ENCODE measurements at places on chromosomes 16 and 17.
A peak's percentile ranks its signal among the peaks of the same experiment; 100 is the strongest.

- no peak for DNase-seq
These were observed 77.8 kb downstream of the RTN4RL1 start for GRCh38 chr17:1947229-1947742.

GRCh38 chr16:66274335-66275110 lies 92.0 kb upstream of the CDH5 start:
- DNase-seq, result no peak

- DNase-seq, result no peak
These were observed 615.7 kb upstream of the SALL1 start for GRCh38 chr16:51766739-51767138.

GRCh38 chr16:87209808-87210512 lies 107.2 kb downstream of the C16orf95 start:
- no peak for DNase-seq

GRCh38 chr17:81652906-81653771 lies 3.2 kb downstream of the PDE6G start:
- DNase-seq, result no peak

- no peak for DNase-seq
These were observed 3.3 kb downstream of the COTL1 start for GRCh38 chr16:84614623-84614967.

DNA sequence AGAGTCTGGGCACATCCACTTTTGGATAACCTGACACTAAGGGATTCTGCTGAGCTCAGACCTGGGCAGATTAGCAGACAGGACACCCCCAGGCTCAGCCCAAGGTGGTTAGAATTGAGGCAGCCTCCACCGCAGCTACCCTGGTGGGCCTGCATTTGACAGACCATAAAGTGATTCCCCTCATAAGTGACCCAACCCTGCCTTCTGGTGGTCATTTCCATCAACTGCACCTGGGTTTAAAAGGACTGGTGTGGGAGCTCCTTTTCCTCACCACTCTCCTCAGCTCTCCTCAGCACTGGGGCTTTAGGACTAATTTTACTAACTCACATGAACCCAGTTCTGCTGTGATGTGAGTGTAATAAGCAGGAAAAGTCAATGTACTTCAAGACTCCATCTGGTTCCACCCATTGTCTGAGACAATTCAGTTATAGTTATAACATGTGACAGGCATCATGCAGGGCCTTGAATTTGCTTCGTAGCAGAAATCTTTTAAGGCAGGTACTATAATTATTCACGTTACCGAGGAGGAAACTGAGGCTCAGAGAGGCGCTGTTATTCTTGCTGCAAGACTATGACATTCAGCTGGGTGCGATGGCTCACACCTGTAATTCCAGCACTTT lies 42.5 kb downstream of the MYH3 start:
- DNase-seq, result peak; percentile 49

- peak; percentile 66 for DNase-seq
These were observed 10.4 kb upstream of the WFDC1 start for GRCh38 chr16:84284154-84284722.

DNA sequence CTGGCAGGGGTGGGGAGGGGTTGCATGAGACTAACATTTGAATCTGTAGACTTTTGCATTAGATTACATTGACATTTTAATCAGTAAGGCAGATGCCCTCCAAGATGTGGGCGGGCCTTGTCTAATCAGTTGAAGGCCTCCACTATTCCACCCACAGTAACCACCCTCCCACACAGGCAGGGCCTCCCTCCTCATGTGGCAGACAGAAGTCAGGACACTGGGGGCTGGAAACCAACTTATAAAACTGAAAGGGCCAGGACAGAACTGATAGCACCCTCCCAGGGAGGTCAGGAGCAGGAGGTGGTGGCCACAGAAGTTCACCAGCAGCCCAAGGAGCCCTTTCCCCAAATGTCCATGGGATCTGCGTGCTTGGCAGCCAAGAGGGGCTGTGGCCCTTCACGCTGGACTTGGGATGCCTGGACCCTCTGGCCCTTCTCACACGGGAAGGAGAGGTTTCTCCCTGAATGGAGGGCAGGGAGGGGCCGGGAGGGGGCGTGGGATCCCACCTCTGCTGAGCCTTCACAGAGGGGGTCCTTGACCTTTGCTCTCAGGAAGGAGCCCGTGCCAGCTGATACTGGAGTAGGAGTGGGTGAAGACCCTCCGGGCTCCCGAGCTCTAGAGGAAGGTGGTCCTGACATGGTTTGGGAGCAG lies 4.6 kb downstream of the PYCR1 start:
- DNase-seq, result no peak
